Activated T-helper 2 cell treated with anti-CD3 and anti-CD28 coated beads, Interferon-gamma antibody, Interleukin-2, Interleukin-4, amounts not matched to agents 10 μg/mL and 5 μg/mL and 100 μg/mL, durations not matched to agents 14 hours and 24 hours and 36 hours (primary cell): ENCODE measurements at places on chromosomes 5 and 9.

DNA sequence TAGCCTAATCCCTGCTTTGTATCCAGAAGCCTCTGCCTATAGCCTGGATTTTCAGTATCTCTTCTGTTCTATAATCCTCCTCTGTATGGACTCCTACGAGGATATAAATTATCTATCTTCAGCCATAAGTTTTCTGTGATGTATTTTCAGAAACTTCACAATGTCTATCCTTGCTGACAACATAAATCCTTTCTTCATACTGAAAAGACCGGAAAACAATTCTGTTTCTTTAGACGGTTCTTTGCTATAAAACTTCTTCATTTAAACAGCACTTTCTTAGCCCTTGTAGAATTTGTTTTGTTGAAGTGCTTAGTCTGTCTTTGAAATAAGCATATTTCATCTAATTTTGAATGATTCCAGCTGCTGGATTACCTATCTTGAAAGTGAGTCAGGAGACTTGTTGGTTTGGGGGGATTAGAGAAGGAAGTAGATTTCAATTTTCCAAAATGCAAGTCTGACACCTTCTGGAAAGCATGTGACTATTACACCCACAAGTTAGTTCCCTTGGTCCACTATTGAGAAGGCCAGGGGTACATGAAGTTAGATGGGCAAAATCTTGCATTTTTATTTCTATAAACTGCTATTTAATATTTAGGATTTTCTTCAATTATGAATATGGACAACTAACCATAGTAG, 96.3 kb upstream of the RANBP3L start:
- no peak overlapping the region for H3K4me3 ChIP-seq
- no peak for DNase-seq
- H3K27me3 ChIP-seq = peaks cover 1% of the 10 kb centered on the region
- no peak overlapping the region for H3K27ac ChIP-seq
- H3K4me1 ChIP-seq = no peaks in the 10 kb centered on the region

DNA sequence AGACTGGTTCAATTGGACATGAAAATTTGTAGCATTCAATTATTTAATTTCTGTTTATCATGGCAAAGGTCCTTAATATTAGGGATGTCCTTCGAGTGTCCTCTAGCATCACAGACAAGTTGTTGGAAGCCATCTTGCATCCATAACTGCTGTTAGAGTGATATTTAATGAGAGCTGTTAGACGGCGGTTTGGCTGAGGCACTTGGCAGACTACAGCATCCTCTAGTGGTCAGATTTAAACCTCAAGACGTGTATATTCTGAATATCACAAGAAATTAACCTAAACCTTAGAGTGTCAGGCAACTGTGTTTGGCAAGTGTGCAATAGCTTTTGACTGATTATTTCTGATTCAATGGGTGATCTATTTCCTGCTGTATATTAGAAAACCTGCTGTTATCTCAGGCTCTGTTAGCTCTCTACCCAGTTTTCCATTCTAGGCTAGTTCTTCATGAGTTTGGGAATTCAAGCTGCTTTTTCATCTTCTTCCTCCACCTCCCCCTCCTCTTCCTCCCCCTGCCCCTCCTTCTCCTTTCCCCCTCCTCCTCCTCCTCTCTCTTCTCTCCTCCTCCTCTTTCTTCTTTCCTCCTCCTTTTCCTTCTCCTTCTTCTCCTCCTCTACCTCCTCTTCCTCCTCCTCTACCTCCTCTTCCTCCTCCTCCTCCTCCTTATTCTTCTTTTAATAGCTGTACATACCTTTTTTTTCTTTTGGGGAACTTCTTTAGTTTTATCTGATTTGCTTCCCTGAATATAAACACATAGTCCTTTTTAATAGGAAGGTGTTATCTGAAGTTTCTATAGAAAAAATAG, 8.6 kb downstream of the SPINK1 start:
- no peak for DNase-seq
- H3K36me3 ChIP-seq = no peaks in the 10 kb centered on the region
- H3K4me1 ChIP-seq = no peaks in the 10 kb centered on the region
- no peak overlapping the region for H3K4me3 ChIP-seq
- no peak overlapping the region for H3K27ac ChIP-seq

DNA sequence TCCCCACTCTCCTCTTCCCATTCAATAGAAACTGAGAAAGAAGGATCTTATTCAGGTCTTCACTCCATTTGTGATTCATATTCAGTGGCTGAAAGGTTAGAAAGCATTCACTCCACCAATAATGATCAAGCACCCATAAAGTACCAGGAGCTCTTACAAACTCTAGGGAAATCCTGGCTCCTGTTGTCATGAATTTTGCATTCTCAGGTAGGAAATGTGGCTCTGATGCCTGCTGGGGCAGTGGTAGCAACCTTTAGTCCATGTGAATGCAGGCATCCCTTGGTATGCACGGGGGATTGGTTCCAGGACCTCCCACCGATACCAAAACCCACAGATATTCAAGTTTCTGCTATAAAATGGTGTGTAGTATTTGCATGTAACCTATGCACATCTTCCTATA, 3.6 kb upstream of the RORB start:
- H3K4me1 ChIP-seq = peaks cover 16% of the 10 kb centered on the region
- H3K27ac ChIP-seq = no peak overlapping the region
- DNase-seq = no peak

DNA sequence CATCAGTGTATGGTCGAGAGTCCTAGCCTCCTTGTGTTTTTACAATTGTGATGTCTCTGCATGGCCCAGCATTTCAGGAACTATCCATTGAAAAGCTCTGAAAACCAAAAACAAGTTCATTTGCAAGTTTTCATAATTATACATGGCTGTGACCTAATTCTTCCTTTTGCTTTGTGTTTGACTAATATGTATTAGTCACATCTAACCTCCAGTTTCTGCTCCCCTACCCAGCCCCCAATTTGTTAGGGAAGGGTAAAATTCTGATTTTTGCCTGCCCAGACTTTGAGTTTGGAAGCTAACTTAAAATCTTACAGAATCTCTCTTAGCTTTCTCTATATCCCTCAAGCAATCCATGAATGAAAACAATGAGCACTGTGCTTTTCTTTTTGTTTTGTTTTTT, 128.2 kb upstream of the SEMA6A start:
- no peaks in the 10 kb centered on the region for H3K36me3 ChIP-seq
- no peak overlapping the region for H3K27ac ChIP-seq
- DNase-seq = no peak
- no peaks in the 10 kb centered on the region for H3K4me1 ChIP-seq

DNA sequence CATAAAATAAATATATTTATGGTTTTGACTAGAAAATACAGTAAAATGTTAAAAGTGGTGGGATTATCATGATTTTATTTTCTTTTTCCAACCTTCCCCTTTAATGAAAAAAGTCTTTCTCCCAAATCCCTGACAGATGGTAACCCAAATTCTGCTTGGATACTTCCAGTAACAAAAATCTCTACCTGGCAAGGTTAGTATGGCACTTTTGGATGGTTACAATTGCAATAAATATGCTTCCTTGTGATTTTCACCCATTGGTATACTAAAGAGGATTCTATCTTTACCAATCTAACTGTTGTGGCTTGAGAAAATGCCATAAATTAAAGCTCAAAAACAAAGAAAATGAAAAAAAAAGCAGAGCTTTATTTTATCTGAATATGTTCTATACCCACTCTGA, 62.8 kb downstream of the GABRB2 start:
- H3K27ac ChIP-seq = no peak overlapping the region
- H3K4me3 ChIP-seq = no peak overlapping the region
